ENCODE measurements at places on chromosomes 16 and 17. TPM values are rescaled to one million over a fixed set of nuclear protein-coding genes. Genes with fewer than 3 reads are reported as not detected.
A peak's percentile ranks its signal among the peaks of the same experiment; 100 is the strongest.

GRCh38 chr16:4239682-4240175, 2.2 kb downstream of the SRL start:
- DNase-seq: no peak
- H3K4me3 ChIP-seq: no peak overlapping the region

DNA sequence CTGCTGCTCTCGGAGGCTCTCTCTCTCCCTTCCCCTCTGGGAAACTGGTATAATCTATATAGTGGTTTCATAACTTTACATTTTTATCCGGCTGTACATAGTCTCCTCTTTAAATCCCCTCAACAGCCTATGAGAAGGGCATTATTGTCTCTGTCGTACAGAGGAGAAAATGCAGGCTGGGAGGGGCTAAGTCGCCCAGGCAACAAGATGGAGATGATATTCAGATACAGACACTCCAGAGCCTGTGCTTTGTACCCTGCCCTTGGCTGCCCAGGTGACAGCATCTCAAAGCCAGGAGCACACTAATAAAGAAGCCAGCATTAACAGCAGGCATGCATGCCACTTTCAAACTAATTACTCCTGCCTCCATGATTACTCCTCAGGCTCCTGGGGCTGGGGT, 4.7 kb upstream of the EIF1 start:
- H3K27ac ChIP-seq: no peak overlapping the region
- no peak overlapping the region for H3K4me3 ChIP-seq
- no peaks in the 10 kb centered on the region for H3K4me1 ChIP-seq
- no peaks in the 10 kb centered on the region for H3K27me3 ChIP-seq

The ABCA10 gene
- total RNA-seq: 137 TPM

The ABCC11 gene
- not detected for total RNA-seq

- no peak overlapping the region for H3K27ac ChIP-seq
- no peaks in the 10 kb centered on the region for H3K27me3 ChIP-seq
- no peak overlapping the region for H3K4me3 ChIP-seq
- no peaks in the 10 kb centered on the region for H3K4me1 ChIP-seq
- no peaks in the 10 kb centered on the region for H3K36me3 ChIP-seq
Observed at GRCh38 chr17:13508896-13509295, 92.8 kb downstream of the HS3ST3A1 start.

- no peak overlapping the region for H3K4me3 ChIP-seq
- H3K27me3 ChIP-seq: no peaks in the 10 kb centered on the region
- DNase-seq: peak; percentile 53
- H3K27ac ChIP-seq: no peak overlapping the region
Observed at GRCh38 chr17:10292057-10292937, 80.5 kb downstream of the MYH13 start.

GRCh38 chr17:78769196-78769773, 12.8 kb downstream of the CYTH1 start:
- H3K36me3 ChIP-seq: no peaks in the 10 kb centered on the region
- H3K4me1 ChIP-seq: no peaks in the 10 kb centered on the region
- no peak overlapping the region for H3K4me3 ChIP-seq
- H3K27me3 ChIP-seq: no peaks in the 10 kb centered on the region
- H3K27ac ChIP-seq: no peak overlapping the region

GRCh38 chr17:36937959-36938565, 787 bp downstream of the LHX1 start:
- no peak overlapping the region for H3K4me3 ChIP-seq
- no peaks in the 10 kb centered on the region for H3K4me1 ChIP-seq
- no peaks in the 10 kb centered on the region for H3K36me3 ChIP-seq
- H3K27me3 ChIP-seq: no peaks in the 10 kb centered on the region

The SPATA22 gene
- total RNA-seq: not detected

The PMFBP1 gene
- total RNA-seq: 1.0 TPM

GRCh38 chr16:71626018-71626857, at the start of gene MARVELD3:
Gene MARVELD3, plus strand, starts transcription at chr16:71626184. Its CDS starts 46 bp downstream, at chr16:71626230.
- H3K36me3 ChIP-seq: no peaks in the 10 kb centered on the region
- H3K4me1 ChIP-seq: no peaks in the 10 kb centered on the region
- H3K27me3 ChIP-seq: peaks cover 2% of the 10 kb centered on the region
- peak; percentile 52 for DNase-seq
- no peak within 1 kb of the TSS for H3K27ac ChIP-seq
- no peak within 1 kb of the TSS for H3K4me3 ChIP-seq

The TBX6 gene
- 0.62 TPM for total RNA-seq

DNA sequence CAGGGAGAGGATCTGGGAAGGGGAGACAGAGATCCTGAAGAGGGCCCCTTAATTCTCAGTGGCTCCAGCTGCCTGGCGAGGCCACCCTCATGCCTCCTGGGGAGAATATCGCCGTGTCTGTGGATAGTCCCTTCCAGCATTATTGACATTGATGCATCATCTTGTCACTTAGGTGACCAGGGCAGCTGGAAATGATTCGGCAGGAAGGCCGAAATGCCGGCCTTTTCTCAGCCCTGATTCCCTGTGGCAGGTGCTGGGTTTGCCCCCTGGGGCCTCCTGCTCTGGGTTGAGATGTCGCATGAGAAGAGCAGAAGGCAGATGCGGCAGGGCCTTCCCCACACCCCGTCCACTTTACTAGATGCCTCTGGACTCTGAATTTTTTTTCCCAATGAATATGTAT, 89.5 kb downstream of the RAP1GAP2 start:
- no peaks in the 10 kb centered on the region for H3K36me3 ChIP-seq
- H3K4me3 ChIP-seq: no peak overlapping the region
- no peaks in the 10 kb centered on the region for H3K4me1 ChIP-seq
- DNase-seq: no peak
- H3K27me3 ChIP-seq: no peaks in the 10 kb centered on the region
- H3K27ac ChIP-seq: no peak overlapping the region

The ATP2A1 gene
- total RNA-seq: 0.97 TPM

GRCh38 chr16:66930189-66930588, 4.0 kb downstream of the CIAO2B start:
- no peaks in the 10 kb centered on the region for H3K27me3 ChIP-seq
- DNase-seq: no peak
- no peak overlapping the region for H3K27ac ChIP-seq
- H3K4me3 ChIP-seq: no peak overlapping the region
- no peaks in the 10 kb centered on the region for H3K36me3 ChIP-seq
- H3K4me1 ChIP-seq: no peaks in the 10 kb centered on the region

GRCh38 chr17:82034371-82035011, 3.0 kb downstream of the DCXR start:
- H3K4me3 ChIP-seq: no peak overlapping the region
- H3K4me1 ChIP-seq: no peaks in the 10 kb centered on the region
- H3K27ac ChIP-seq: no peak overlapping the region
- no peaks in the 10 kb centered on the region for H3K36me3 ChIP-seq

The C17orf100 gene
- 1.2 TPM for total RNA-seq

Measured in aorta (tissue), 5 donors.